Fibroblast of the aortic adventitia (primary cell): ENCODE measurements at places on chromosomes 11 and 22. TPM values are rescaled to one million over a fixed set of nuclear protein-coding genes. Genes with fewer than 3 reads are reported as not detected.

Gene PNPLA5
- total RNA-seq, result not detected in 2 replicates

Gene XRCC6
- 214 and 276 TPM in 2 replicates for total RNA-seq

Gene NAALADL1
- total RNA-seq, result 9.7 and 11.5 TPM in 2 replicates

Gene C11orf52
- 0.63 TPM in 1 of 2 replicates, not detected in the other for total RNA-seq
